ENCODE measurements at places on chromosomes 6 and 20.

DNA sequence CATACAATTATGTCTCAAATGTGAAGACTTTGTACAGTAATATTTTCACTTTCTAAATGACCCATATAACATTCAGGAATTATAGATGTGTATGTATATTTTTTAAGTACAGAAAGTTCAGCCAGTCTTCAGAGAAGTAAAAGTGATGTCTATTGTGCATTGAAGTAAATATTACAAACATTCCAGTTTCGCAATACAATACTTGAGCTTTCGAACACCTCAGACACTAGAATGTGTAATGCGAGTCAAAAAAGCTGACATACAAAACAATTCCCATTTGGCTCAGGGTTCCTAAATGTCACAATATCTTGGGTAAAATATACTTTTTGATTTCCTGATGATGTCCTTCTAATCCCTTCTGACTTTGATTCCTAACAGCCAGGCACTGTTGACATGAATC is 101.4 kb downstream of the ZNF217 start:
- no peaks in the 10 kb centered on the region for H3K27me3 ChIP-seq
- H3K36me3 ChIP-seq, result no peaks in the 10 kb centered on the region
- H3K4me3 ChIP-seq, result no peak overlapping the region
- no peak for DNase-seq

DNA sequence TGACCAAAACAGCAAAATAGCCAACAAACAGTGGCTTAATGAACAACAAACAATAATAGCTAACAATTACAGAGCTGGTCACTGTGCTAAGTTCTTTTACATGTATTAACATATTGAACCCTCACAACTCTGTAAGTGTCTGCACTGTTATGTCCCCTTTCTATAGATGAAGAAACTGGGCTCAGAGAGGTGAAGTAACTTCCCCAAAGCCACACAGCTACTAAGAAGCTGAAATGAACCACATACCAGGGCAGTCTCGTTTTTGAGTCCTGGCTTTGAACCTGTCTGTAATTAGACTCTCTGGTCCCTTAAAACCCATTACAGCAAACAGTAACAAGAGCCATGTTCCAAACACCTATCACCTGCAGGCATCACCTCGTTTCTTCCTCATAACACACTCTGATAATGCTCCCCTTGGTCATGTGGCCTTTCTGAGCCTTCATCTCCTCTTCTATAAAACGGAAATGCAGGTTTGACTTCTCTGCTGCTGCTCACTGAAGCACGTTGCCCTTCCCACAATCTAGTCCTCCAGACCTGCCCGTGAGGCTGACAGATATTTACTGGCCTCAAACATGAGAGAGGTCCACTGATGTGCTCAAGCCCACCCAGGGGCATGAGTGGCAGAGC is 23.3 kb downstream of the KCNK15 start:
- DNase-seq, result no peak
- no peaks in the 10 kb centered on the region for H3K27me3 ChIP-seq
- H3K4me3 ChIP-seq, result no peak overlapping the region
- H3K4me1 ChIP-seq, result no peaks in the 10 kb centered on the region
- no peak overlapping the region for H3K27ac ChIP-seq

DNA sequence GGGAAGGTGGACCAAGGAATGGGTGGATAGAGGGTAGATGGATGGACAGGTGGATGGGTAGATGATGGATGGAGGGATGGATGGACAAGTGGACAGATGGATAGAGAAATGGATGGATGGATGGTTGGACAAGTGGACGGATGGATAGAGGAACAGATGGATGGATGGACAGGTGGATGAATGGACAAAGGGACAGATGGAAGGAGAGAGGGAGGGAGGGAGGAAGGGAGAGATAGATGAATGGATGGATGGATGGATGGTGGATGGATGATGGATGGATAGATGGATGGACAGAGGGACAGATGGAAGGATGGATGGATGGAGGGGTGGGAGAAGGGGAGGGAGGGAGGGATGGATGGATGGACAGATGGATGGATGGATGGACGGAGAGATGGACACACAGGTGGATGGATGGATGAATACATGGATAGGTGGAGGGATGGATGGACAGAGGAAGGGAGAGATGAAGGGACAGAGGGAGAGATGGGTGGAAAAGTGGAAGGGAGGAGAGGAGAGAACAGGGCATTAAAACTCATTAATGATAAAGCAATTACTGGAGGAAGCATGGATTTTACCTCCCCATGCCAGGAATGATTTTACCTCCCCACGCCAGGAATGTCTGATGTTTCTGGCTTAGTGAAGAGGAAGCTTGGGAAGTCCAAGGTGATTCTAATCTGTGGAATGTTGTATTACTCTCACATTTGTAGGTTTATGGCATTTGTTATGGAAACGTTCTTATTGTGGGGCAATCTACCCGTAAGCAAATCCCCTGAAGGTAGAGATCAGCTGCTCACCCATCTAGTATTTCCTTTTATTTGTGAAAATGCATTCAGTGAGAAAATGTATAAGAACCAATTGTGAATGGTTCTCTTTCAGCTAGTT is 383.3 kb downstream of the TAF4 start:
- H3K36me3 ChIP-seq, result no peaks in the 10 kb centered on the region
- DNase-seq, result no peak
- H3K4me1 ChIP-seq, result no peaks in the 10 kb centered on the region
- H3K27me3 ChIP-seq, result no peaks in the 10 kb centered on the region
- H3K27ac ChIP-seq, result no peak overlapping the region

DNA sequence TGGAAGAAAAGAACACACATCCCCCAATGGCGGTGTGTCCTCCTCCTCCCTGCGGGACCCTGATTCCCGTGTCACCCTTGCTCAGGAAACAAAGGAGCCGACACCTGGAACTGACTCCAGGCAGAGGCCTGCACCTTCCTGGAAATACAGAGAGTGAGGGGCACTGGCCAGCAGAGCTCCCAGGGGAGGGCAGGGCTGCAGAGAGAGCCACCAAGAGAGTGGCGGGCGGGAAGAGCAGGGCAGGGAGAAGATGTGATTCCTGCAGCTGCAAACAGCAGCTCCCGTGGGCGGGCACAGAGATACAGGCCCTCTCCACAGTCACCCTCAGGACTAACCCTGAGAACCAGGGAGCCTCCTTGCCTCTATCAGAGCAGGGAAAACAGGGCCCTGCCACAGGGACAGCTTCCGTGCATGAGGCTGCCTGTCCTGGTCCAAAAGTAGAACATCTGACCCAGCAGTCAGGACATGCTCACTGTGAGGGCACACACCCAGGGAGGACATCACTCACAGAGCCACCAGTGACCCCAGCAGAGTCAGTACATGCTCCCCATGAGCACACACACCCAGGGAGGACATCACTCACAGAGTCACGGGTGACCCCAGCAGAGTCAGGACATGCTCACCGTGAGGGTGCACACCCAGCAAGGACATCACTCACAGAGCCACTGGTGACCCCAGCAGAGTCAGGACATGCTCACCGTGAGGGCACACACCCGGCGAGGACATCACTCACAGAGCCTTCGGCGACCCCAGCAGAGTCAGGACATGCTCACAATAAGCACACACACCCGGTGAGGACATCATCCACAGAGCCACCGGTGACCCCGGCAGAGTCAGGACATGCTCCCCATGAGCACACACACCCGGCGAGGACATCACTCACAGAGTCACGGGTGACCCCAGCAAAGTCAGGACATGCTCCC is 193.1 kb downstream of the DLL1 start:
- no peak overlapping the region for H3K4me3 ChIP-seq
- H3K36me3 ChIP-seq, result no peaks in the 10 kb centered on the region
- no peak for DNase-seq
- H3K27ac ChIP-seq, result no peak overlapping the region

- H3K36me3 ChIP-seq, result no peaks in the 10 kb centered on the region
- no peak overlapping the region for H3K27ac ChIP-seq
- H3K27me3 ChIP-seq, result peaks cover 5% of the 10 kb centered on the region
- H3K4me3 ChIP-seq, result no peak overlapping the region
- no peak for DNase-seq
Measured at GRCh38 chr20:2596673-2597279, 55.7 kb upstream of the NOP56 start.
